ENCODE measurements at places on chromosomes 5 and 9. TPM values are rescaled to one million over a fixed set of nuclear protein-coding genes. Genes with fewer than 3 reads are reported as not detected.

GRCh38 chr5:116848954-116849581 is 274.4 kb upstream of the SEMA6A start:
- no peaks in the 10 kb centered on the region for H3K36me3 ChIP-seq
- no peak overlapping the region for H3K27ac ChIP-seq
- H3K27me3 ChIP-seq: no peaks in the 10 kb centered on the region

Gene FPGS
- 67.8 TPM for total RNA-seq

Gene ORM2
- not detected for total RNA-seq

Gene MYMK
- not detected for total RNA-seq

DNA sequence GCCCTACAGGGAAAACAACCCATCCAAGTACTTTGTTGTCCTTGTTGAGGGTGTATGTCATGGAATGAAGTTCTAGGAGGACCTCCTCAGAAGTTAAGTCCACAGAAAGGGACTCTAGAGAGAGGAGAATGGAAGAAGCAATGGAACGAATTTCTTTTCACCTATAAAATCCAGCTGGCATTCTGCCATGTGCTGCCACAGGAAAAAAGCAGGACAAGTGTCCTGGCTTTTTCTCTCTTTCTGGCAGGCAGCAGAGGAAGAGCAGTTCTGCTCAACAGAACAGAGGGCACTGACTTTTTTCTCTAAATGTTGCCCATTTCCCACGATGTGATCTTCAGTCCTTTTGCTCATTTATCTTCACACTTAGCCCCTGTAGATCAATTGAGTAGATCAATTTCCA is 240.8 kb downstream of the MCTP1 start:
- no peaks in the 10 kb centered on the region for H3K4me1 ChIP-seq
- no peak overlapping the region for H3K4me3 ChIP-seq
- no peak for DNase-seq
- no peak overlapping the region for H3K27ac ChIP-seq
- no peaks in the 10 kb centered on the region for H3K27me3 ChIP-seq
- H3K36me3 ChIP-seq: no peaks in the 10 kb centered on the region

DNA sequence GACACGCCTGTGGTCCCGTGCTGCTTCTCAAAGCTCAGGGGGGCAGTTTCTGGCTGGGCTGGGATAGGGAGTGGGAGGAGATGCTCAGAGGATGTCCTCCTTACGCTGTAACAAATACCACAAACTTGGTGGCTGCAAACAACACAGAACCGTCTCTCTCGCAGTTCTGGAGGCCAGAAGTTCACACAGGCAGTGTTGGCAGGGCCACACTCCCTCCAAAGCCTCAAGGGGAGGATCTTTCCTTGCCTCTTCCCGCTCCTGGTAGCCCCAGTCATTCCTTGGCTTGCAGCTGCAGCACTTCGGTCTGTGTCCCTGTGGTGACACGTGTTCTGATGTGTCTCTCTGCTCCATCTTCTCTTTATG is 10.4 kb upstream of the ORM1 start:
- H3K27me3 ChIP-seq: no peaks in the 10 kb centered on the region
- no peak overlapping the region for H3K27ac ChIP-seq
- no peak overlapping the region for H3K4me3 ChIP-seq
- no peaks in the 10 kb centered on the region for H3K4me1 ChIP-seq

- no peak overlapping the region for H3K27ac ChIP-seq
- no peaks in the 10 kb centered on the region for H3K27me3 ChIP-seq
These were observed 17.3 kb downstream of the RIGI start for GRCh38 chr9:32508728-32509127.

- no peak overlapping the region for H3K27ac ChIP-seq
- no peaks in the 10 kb centered on the region for H3K36me3 ChIP-seq
- no peak overlapping the region for H3K4me3 ChIP-seq
- peaks cover 4% of the 10 kb centered on the region for H3K4me1 ChIP-seq
- no peak for DNase-seq
- peaks cover 10% of the 10 kb centered on the region for H3K27me3 ChIP-seq
These were observed 148.0 kb downstream of the MEF2C start for GRCh38 chr5:88734983-88735382.
